IPS DF 19.7 (cell line): ENCODE measurements at places on chromosomes 3 and 15.

GRCh38 chr15:101113114-101114005, 138.5 kb downstream of the CHSY1 start:
- DNase-seq, result no peak

- DNase-seq, result no peak
Measured at GRCh38 chr3:13514639-13515435, 34.1 kb upstream of the FBLN2 start.

GRCh38 chr3:135368316-135368715, 573.3 kb downstream of the EPHB1 start:
- DNase-seq, result peak; percentile 20

- no peak for DNase-seq
Measured at GRCh38 chr3:62370858-62371719, 2.3 kb downstream of the FEZF2 start.

DNA sequence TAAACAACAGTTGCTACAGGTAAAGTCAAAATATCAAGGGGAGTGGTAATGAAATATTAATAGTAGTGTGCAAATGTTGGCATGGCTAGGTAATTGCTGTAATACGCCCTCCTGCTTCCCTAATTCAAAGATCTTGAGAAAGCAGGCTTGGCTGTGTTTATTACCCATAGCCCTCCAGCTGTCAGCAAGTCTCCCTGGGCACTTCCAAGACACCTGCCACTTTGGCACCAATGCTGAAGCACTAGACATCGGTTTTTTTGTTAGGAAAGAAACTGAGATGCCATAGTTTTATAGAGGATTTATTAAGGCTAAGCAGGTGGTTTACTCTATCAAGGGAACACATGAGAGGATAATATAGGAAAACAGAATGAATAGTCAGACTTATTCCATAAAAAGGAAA, 64.4 kb downstream of the P2RY1 start:
- DNase-seq, result no peak

GRCh38 chr15:101455291-101456025, 34.0 kb downstream of the PCSK6 start:
- no peak for DNase-seq

DNA sequence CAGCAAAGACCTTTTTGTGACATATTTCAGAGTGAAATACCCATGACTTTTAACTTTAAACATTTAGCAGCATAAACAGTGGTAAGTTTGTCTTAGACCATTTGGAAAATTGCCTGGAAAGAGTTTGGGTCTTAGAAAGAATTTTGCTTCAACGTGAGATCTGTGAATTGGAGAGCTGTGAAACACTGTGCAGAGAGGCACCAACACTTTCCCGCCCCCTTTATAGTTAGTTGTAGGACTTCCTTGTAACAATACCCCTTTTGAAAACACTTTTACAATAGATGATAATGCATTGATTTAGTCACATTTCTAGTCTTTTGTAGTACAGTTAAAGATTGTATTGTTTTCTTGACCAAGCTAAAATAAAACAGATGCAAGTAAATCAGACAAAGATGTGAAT, 43.5 kb upstream of the MBNL1 start:
- DNase-seq, result no peak

- no peak for DNase-seq
Measured at GRCh38 chr15:81296673-81297072, 27.3 kb downstream of the STARD5 start.

DNA sequence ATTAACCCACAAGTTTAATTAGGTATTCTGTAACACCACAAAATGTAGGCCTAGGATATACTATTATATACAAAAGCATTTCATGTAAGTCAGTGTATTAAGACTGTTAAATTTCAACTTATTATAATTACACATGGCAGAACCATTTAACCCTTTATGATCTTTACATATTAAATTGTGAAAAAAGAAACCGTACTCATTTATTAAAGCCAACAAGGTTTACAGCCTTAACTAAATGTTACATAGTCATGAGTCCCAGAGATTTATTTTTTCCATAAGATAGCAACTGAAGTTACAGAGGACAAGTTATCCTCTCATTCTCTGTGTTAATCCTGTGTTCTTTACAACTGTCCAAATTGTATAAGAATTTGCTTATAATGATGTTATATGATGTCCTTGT, 615.8 kb upstream of the AGTR1 start:
- DNase-seq, result no peak
